ENCODE measurements at places on chromosomes 3 and 15. TPM values are rescaled to one million over a fixed set of nuclear protein-coding genes. Genes with fewer than 3 reads are reported as not detected.

GRCh38 chr3:129077222-129077621, 16.6 kb downstream of the GP9 start:
- DNase-seq, result no peak

DNA sequence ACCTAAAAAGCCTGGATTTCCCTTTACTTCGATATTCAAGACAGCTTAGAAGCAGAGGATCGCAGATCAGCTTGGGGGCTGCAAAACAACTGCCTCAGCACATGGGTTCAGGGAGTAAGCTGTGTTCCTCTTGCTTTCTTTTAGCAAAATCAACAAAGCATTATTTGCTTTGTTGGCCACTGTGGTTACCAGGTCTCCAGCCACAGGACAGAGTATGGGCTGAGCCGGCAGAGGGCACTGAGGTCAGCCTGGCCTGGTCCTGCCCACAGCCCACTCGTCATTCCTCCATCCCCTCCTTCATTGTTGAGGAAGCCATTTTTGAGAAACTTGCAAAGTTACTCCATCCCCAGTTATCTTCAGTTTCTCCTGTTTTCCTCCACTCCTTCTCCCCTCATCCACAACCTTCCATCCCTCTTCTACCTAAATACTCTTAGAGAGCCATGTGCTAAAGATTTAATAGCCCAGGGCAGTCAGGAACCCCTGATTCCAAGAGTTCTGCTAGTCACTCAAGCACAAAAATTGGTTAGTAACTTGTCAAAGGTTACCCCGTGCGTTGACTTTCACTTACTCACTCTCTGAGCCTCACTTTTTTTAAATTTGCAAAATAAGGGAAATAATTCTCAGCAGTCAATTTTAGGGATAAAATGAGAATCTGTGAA, 60.0 kb upstream of the HES1 start:
- no peak for DNase-seq

PODXL2 gene
- total RNA-seq, result 16.1 TPM

GRCh38 chr3:47849699-47850563, 47.0 kb downstream of the DHX30 start:
- DNase-seq, result peak; percentile 14

RTP3 gene
- total RNA-seq, result 0.37 TPM

DNA sequence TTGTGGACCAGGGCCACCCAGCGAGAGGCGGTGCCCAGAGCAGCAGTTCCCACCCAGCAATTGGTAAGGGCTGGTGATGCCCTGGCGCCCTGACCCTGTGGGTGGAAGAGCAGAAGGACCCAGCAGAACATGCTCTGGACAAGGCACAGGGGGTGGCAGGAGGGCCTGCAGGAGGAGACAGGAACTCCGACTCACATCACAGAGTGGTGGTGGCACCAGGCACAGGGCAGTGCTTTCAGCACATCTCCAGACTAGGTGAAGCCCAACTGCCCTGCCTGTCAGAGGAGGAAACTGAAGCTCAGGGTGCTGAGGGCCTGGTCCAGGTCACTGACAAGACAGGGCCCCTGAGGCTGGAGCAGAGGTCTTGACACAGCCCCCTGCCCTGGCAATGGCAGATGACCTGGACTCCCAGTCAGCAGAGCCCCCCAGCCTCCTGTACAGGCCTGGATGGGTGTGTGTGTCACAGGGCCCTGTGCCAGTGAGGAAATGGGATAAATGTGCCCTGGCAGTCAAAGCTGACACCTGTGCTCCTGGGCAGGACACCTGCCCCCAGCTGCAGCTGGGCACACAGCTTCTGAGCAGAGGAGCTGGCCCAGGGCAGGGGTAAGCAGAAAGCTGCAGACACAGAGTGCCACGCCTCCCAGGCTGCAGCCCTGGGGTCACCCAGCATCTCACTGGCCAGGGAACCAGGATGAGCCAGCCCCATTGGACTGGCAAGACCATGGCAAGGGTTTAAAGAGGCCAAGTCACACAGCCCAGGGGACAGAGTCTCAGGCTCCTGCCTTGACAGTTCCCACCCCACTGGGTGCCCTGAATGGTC, 11.4 kb downstream of the KLF15 start:
- no peak for DNase-seq

DNA sequence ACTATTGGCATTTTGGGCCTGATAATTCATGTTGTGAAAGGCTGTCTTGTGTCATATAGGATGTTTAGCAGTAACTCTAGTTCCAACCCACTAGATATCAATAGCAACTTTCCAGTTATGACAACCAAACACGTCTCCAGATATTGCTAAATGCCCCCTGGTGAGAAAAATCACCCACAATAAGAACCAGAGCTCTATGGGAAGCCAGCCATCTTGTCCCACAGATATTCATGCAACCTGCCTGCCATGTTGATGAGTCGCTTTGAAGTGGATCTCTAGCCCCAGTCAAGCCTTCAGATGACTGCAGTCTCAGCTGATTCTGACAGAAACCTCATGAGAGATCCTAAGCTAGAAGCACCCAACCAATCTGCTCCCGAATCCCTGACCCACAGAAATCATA, 5.6 kb upstream of the TNIK start:
- DNase-seq, result no peak

DNA sequence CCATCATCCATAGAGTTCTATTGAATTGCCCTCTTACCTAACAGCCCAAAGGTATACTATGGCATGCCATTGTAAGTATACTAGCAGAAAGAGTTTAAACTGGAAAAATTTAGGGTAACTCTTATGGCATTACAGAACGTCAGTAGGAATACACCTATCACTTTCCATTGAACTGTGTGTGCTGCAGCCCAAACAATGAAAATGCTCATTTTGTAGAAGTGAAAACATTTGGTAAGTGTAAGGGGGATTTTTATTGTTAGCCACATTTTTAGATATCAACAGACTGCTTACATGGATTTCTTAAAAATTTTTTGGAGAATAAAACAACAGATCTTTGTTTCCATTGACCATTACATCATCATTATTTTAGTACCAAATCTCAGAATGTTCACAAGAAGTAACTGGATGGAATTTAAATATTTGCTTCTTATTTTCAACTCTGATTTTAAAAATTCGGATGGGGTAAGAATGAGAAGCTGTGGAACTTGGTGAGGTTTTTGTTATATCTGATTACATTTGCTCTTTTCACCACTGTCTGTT, 245.9 kb downstream of the UBE2E2 start:
- no peak for DNase-seq

DNA sequence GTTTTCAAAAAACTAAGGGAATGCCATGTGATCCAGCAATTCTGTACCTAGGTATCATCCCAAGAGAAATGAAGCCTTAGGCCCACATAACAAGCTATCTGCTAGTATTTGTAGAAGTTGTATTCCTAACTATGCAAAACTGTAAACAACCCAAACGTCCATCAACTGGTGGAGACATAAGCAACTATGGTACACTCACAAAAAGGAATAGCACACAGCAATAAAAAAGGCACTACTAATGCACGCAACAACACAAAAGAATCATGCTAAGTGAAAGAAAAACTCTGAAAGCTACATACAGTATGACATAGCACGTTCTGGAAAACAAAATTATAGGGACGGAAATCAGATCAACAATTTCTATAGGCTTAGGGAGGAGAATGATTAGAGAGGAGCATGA, 15.3 kb downstream of the USP50 start:
- no peak for DNase-seq

GRCh38 chr3:62201438-62202035, 171.8 kb downstream of the FEZF2 start:
- DNase-seq, result peak; percentile 23

DNA sequence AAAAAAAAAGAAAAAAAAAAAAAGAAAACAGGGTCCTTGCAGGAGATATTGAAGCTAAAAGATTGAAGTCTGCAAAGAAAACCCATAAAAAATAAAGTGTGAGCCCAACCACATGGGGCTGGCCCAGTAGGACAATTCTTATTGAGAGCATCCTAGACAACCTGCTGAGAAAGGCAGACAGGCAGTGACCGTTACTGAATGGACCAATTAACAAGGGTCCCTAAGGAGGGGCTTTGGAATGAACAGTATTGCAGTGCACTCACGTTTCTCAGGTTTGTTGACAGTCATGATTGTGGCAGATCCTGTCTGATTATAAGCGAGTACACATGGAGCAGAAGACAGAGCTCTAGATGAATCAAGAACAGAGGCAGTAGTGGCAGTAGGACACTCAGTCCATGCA, 168.6 kb downstream of the LSAMP start:
- no peak for DNase-seq

- DNase-seq, result no peak
These were observed 91.0 kb downstream of the RAD18 start for GRCh38 chr3:8872261-8872660.

GRCh38 chr15:44537735-44538240, 841 bp downstream of the EIF3J start:
- peak; percentile 27 for DNase-seq

- DNase-seq, result no peak
These were observed 939.7 kb downstream of the NSUN3 start for GRCh38 chr3:95002438-95003046.

DNA sequence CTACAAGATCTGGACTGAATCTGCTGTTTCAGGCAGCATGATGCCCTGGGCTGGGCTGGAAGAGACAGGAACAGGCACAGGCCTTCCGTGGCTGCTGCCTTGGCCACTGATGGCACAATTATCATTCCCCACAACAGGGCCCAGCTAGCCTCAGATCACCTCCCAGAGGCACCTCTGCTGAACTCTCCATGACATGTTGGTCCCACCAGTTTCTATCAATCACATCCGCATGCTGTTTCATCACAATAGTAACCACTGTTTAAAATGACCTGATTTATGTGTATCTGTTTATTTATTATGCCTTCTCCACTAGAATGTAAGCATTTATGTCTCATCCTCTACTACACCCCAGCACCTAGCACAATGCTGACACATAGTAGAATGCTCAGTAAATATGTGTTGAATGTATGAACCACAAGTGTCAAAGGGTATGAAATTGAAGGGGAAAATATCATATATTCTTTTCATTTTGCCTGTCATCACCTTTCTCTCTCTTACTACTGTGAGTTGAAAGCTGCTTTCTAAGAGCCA, 32.7 kb upstream of the ZBTB38 start:
- no peak for DNase-seq

- DNase-seq, result no peak
These were observed 5.1 kb upstream of the LTF start for GRCh38 chr3:46469680-46470357.

CAV3 gene
- not detected for total RNA-seq

- DNase-seq, result no peak
These were observed 68.4 kb upstream of the HACD2 start for GRCh38 chr3:123653221-123653682.

DNA sequence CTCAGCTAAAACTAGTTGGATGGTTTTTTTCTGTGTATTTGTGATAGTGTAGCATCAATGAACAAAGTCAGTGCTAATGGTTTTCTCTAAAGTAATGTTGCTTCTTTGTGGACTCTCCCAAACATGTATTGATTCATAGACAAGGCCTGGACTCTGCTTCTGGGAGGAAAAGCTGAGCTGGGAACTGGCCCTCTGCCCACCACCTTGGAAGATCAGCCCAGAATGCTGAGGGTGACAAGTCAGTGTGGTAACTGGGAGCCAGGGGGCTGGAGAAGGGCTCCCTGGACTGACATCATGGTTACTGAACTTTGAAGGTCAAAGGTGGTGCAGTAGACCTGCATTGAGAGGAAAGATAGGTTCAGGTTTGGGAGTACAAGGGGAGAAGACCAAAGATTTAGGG, 3.0 kb downstream of the ARHGAP31 start:
- DNase-seq, result no peak

CLK3 gene
- total RNA-seq, result 109 TPM

GOLGA8O gene
- total RNA-seq, result 0.35 TPM

GRCh38 chr3:107271787-107272387, 105.4 kb upstream of the CCDC54 start:
- peak; percentile 66 for DNase-seq

DNA sequence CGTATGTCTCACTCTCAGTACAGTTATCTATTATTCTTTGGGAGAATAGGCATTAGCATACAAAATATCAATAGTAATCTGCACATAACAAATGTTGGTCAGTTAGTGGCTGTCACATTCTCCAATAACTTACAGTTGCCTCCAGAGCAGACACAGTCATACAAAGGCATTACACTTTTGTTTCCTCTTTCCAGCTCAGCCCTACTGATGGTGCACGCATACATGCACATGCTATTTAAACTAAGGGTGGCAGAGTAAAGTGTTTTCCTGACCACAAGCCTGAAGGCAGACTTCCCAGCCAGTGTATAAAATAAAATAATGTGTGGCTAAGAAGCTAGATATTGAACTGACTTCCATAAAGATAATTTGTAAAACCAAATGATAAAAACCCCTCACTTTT, 47.6 kb downstream of the PHLDB2 start:
- no peak for DNase-seq

DNA sequence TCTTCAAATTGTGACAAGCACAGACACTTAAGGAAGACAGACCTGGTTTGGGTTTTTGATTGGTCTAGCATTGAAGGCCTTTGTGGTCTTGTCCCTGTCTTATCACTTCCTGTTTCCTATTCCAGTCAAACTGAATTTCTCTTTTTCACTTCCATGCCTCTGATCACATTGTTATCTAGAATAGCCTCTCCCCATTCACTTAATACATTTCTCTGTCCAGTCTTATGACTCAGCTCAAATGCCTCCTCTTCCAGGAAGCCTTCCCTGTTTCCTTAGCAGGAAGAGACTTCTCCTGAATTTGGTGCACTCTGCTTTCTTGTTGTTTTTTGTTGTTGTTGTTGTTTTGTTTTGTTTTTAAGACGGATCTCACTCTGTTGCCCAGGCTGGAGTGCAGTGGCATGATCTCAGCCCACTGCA, 45.5 kb downstream of the LIMD1 start:
- DNase-seq, result no peak

ZBTB47 gene
- total RNA-seq, result not detected

MYL3 gene
- not detected for total RNA-seq

- DNase-seq, result no peak
These were observed 105.7 kb downstream of the SNRPN start for GRCh38 chr15:25060472-25060803.

DNAJA4 gene
- not detected for total RNA-seq

TLR9 gene
- total RNA-seq, result 9.0 TPM

GRCh38 chr3:148914936-148915690, 50.0 kb downstream of the CPA3 start:
- DNase-seq, result no peak

WDR93 gene
- not detected for total RNA-seq

DNA sequence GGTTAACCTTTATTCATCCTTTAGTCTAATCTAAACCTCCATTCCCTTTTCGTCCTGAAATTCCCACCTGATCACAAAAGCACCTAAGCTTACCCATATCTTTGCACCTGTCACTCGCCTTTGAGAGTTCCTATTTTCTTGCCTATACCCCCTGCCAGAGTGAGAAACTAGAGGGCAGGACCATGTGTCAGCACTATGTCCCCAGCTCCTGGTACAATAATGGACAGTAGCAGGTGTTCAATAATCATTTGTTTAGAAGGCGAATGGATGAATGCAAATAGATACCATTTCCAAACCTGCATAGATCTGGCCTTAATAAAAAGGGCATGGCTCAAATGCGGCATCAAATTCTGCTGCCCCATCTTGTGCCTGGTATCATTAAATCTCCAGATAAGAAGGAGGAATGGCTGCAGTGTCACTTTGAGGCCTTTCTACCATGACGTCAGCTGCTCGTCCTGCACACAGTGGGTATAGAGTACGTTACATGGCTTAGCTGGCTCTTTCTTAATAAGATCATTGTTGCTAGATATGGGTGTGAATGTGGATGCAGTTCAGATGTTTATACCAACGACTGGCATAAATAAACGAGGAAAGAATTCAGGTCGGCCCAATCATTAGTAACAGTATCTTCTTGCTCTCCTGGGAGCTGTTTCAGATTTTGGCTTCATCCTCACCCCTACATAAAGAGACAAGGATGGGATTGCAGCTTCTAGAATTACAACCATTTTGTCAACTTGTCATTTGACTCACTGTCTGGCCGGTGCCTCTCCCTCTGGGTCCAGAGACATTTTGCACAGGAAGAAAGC, 148.7 kb downstream of the RORA start:
- DNase-seq, result no peak

TMOD2 gene
- total RNA-seq, result 0.44 TPM

All from OCI-LY7 (cell line).